ENCODE measurements at places on chromosomes 4 and X.

DNA sequence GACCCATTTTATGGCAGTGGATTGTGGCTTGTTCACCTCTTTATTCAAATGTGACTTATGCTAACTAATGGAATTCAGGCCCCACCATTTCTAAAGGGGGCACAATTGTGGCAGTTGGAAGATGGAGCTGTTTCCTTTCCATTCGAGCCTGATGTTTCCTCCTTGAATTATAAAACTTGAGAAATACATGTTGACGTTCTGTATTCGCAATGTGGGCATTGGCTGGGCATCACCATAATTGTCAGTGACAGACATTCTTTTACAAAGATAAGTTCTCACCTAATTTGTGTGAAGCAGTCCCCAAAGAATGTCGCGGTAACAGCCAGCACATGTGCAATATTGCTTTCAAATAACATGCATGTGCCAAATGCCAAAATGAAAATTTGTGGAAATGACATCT is 1070.2 kb upstream of the TENM3 start:
- no peak for DNase-seq

DNA sequence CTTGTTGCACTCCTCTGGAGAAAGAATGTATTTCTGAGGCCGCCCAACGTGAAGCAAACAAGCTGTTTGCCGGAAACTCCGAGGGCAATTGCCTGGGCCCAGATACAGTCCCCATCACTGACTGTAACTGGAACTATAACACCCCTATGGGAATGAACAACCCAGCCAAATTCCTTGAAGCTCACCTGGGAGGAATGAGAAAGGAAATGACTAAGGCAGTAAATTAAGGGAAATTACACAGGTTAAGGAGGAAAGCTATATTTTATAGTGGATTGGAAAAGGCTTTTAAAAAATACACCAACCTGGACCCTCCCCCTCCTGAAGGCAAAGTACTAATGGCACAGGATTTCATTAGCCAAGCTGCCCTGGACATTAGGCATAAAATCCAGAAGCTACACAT is 11.7 kb upstream of the HERC5 start:
- DNase-seq = no peak

- no peak for DNase-seq
Measured at GRCh38 chr4:7943211-7943610, 3.5 kb upstream of the AFAP1 start.

DNA sequence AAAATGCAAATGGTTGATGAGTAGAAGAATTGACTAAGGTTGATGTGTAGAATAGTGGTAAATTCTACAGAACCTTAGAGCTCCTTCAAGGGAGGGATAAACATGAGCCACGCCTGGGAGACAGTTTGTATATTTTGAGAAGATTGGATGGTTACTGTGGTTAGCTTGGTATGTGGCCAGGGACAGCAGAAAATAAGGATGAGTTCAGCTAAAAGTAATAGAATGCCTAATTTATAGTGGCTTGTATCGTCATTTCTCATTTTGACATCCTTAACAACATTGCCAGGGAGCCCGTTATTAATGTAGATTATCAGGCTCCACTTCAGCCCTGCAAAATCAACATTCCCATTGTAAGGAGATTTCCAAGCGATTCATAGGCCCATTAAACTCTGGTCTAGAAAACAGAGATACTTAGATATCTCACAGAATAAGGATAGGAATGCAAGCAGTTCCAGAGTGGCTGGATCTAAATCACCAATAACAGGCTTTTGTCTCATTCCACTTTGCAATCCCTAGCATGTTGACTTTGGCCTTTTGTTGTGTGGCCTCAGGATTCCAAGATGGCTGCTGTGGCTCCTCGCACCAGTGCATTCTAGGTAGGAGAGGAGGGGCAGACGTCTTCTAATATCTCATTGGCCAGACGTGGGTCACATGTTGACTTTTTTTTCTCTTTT is 6.4 kb upstream of the PTTG2 start:
- DNase-seq = no peak

DNA sequence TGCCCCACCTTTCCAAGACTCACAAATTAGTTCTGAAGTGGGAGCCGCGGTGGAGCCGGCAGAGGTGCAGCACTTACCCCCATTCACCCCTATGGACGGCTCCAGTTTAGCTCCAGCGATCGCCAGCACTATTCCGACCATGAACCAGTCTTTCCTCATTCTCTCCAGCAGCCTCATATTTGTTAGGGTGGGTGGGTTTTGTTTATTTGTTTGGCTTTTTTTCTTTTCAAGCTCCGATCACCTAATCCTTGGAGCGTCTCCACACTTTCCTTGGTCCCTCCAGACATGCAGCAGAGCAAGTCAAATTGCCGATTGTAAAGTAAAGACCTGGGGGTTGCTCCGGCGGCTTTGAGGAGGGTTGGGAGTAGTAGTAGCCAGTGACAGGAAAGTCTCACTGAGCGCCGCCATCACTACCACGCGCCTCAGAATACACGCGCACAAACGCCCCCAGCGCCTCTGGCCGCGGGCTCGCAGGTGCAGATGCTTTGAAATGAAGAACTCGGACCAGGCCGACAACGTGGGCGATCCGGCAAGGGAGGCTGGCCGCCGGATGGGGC is at the start of gene SLC10A7:
Gene SLC10A7, minus strand, starts transcription at position 400 of the 557 bp plus-strand sequence. Its CDS starts 223 bp downstream, at position 177.
- DNase-seq = peak; percentile 77

- no peak for DNase-seq
Measured at GRCh38 chrX:149799938-149800337, 18.2 kb downstream of the MAGEA9 start.

GRCh38 chrX:117969782-117970181 is 146.8 kb downstream of the KLHL13 start:
- DNase-seq = no peak

Measured in fibroblast of pulmonary artery (primary cell).